Panc1 (cell line): ENCODE measurements at places on chromosomes 13 and 19. TPM values are rescaled to one million over a fixed set of nuclear protein-coding genes. Genes with fewer than 3 reads are reported as not detected.

Gene CRB3
- total RNA-seq, result 0.21 TPM

Gene TMEM59L
- 2.4 TPM for total RNA-seq

Gene PLD3
- 81.8 TPM for total RNA-seq

Gene CEBPA
- 1.6 TPM for total RNA-seq

Gene GPR4
- total RNA-seq, result 0.23 TPM

DNA sequence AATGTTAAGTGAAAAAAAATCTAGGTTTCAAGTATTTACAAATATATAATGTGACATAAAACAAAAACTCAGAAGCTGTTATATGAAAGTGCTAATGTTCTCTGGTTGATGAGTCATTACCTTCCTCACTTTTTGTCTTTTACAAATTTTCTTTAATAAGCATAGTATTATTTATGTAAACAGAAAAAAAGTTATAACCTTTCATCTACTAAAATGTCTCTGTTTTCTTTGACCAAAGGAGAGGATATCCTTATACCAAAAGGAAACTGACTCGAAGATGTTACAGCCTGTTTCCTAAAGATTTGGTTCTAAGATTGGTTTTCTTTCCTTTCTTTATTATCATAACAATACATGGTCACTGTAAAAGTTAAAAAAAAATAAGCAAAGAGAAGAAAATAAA lies 38.0 kb downstream of the RCBTB2 start:
- DNase-seq, result no peak

DNA sequence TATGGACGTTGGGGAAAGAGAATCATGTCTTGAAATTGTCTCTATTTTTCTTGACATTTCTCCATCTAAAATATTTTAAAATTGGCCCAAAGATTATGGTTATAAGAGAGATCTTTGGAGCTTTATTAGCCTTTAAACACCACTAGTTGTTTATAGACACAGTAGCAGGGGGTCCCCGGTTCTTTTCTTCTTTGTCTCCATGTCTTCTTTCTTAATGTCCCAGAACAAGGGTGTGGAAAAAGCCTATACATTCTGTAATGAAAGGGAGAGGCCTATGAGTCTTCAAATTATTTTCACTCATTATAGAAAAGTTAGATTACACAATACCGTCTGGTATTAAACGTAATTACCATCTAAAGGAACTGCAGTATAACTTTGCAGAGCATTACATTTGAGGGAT lies 300.0 kb downstream of the NALCN start:
- no peak for DNase-seq

DNA sequence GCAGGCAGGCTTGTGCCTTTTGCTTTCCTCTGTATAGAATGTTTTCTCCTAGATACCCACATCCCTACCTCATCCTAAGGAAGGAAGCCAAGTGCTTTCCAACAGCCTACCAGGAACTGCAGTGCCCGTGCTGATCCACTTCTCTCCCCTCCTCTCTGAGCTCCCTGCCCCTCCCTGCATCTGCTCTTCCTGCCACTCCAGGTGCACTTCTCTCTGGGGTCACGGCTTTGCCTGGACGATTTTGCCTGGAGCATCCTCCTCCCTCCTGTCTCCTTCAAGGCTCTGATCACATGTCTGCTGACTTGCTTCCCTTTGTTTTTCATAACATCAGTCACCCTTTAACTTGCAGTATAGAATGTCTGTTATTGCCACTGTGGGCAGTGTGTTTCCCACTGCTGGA lies 34.7 kb upstream of the IRS2 start:
- DNase-seq, result no peak

DNA sequence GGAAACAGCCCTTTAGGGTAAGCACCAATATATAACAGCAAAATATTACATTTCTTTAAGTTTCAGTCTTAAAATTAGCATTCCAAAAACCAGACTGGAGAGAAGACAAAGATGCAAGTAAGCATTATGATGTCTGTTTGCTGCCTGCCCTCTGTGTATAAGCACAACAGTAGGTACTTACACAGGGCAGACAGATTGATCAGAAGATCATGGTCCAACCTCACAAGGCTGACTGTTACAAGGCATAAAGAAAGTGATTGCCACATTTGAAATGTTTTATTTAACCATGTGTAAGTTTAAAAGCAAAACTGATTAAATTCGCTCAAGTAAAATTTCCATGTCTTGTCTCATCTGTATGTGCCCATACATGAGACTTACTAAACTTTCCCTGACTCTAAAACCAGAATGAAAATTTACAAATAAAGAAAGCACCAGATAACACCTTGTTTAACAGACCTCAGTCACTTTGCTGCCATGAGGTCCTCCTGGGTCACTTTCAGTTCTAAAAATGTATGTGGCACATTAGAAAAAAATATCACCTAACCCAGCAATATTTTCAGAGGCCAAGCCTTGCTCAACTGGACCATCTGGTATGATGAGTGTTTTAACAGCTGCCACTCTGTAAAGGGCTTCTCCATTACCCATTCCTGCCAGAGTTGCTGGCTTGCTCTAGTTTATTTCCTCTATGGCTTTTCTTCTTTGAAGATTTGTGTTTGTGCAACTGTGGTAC lies 297.0 kb downstream of the RBM26 start:
- no peak for DNase-seq

Gene ZNF497
- 1.9 TPM for total RNA-seq
